ENCODE measurements at places on chromosomes 4 and X.
A peak's percentile ranks its signal among the peaks of the same experiment; 100 is the strongest.

- DNase-seq = no peak
Measured at GRCh38 chrX:115344885-115345614, 55.5 kb downstream of the LUZP4 start.

GRCh38 chrX:113929004-113929403, 654.9 kb upstream of the HTR2C start:
- DNase-seq = no peak

DNA sequence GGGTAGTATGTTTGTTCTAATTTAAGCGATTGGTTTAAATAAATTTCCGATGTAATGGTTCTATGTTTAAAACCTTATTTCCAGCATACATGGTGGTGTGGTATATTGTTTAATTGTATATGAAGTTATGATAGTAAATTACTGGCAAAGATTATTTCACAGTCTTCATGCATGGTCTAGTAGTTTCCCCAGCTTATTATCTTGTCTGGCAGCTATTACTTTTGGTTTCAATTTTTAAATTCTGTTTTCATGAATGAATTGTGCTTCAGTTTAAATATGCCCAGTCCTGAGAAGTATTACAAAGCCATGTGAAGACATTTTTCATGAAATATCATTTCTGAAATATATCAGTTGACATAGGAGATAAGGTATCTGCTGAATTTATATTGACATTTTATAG, 6.3 kb downstream of the ALG13 start:
- no peak for DNase-seq

DNA sequence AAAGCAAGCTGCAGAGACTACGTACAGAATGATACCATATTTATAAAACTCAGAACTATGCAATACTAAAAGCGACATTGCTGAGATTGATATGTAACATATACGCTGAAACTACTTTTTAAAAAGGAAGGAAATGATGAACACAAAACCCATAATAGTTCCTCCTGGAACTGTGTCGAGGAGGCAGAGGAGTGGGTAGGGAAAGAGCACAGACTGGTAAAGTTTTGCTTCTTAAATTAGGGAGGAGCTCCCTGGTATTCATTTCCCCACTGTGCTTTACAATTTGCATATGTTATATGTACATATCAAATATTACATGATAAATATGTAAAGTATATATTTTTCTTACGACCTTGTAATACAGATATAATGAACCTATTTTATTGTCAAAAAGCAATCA, 13.9 kb downstream of the UFSP2 start:
- no peak for DNase-seq

DNA sequence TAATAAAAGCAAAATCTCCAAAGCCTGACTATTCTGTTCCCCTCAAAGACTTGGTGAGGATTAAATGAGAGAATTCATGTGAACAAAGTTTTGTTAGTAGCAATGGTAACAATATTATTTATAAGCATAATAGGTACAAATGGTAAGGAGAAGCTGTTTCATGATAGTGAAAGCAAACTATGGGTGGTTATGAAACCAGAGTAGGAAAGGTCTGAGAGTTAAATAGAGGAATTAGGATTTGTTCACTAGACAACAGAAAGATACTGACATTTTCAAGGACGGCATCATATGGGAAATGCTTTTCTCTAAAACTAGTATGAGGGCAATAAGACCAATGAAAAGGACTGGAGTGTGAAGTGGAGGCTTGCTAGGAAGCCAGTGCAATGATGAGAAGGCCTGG, 128.6 kb upstream of the FTHL17 start:
- no peak for DNase-seq

- peak; percentile 55 for DNase-seq
Measured at GRCh38 chrX:70433848-70434351, 10.7 kb upstream of the DLG3 start.

GRCh38 chr4:129999156-129999555, 903.2 kb downstream of the C4orf33 start:
- DNase-seq = no peak

DNA sequence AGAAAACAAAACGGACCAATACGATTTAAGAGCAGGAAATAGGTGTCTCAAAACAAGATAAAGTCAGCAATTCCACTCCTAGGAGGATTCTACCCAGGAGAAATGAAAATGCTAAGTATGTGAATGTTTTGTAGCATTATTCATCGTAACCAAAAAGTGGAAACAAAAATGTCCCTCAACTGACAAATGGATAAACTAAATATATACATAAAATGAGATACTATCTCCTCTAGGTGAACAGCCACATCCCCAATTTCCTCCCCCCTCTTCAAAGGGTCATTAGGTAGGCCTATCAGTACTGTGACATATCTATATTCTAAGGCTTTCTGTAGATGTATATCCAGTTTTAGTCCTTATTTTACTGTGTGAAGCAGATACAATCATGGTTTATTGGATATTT, 18.0 kb downstream of the DDX3X start:
- DNase-seq = no peak

DNA sequence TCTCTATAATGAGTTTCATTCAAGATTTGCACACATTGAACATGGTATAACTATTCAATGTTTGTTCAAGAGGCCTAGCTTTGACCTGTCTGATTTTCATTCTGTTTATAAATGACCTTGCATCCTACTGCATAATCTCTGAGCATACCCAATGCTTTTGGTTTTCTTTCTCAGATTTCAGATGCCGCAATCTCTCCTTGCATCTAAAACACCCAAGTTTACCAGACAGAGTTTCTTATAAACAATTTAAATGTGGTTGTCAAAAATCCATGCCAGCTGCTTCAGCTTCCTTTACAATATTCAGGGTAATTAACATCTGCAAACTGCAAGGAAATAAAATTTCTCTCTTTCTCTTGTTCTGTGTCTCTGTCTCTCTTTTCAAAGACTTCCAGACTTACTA, 123.0 kb upstream of the PCDH18 start:
- no peak for DNase-seq

GRCh38 chr4:177016541-177017141, 223.9 kb upstream of the VEGFC start:
- no peak for DNase-seq

DNA sequence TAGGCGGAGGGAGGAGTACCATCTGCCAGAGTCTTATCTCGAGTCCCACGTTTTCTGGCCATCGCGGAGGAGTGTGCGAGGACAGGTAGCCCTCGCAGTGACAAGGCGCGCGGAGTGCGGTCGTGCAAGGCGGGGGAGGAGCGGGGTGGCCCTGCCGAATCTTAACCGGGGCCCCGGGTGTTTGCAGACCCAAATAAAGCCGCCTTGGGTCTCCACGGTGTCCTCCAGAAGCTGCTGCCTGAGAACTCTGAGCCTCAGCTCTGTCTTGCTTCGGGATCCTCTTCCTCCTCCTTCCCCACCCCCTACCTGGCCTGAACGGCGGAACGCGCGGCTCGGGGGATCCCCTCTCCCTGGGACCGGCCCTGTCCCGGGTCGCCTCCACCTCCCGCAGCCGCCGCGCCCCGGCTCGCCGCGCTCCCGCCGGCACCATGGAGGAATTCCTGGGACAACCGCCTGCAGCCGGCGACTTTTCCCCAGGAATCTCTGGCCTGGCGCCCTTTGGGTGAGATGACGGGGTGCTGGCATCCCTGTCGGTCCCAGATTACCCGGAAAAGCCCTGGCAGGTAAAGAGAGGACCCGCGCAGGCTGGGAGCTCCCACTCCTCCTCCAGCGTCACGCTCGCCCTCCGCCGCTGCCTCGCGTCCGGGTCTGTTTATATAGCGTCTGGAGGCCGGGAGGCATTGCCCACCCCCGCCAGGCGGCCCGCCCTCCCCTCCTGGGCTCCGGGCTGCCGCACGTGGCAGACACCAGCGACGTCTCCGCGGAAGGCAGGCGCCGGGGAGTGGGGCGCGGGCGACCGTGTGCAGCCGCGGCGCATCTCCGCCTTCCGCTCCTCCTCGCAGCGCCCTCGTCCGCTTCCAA, at the start of gene GALNTL6:
Gene GALNTL6, plus strand, starts transcription at position 740 of the 861 bp plus-strand sequence.
- DNase-seq = no peak

GRCh38 chr4:17494258-17495190, 17.4 kb downstream of the QDPR start:
- DNase-seq = no peak

GRCh38 chrX:129690435-129690834, 35.7 kb upstream of the APLN start:
- DNase-seq = no peak

GRCh38 chrX:120380699-120381098, 18.8 kb downstream of the ATP1B4 start:
- no peak for DNase-seq

DNA sequence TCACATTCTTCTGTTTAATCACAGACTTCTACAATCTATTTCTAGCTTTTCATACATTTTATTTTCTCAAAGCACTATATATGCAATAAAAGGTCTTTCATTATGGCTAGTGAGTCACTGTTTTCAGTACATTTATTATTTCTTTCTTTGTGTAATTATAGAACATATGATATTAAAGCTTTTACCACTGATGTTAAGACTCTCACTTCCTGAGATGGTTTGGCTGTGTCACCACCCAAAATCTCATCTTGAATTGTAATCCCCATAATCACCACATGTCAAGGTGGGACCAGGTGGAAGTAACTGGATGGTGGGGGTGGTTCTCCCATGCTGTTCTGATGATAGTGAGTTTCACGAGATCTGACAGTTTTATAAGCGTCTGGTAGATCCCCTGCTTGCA, 41.9 kb downstream of the UBA6 start:
- no peak for DNase-seq

DNA sequence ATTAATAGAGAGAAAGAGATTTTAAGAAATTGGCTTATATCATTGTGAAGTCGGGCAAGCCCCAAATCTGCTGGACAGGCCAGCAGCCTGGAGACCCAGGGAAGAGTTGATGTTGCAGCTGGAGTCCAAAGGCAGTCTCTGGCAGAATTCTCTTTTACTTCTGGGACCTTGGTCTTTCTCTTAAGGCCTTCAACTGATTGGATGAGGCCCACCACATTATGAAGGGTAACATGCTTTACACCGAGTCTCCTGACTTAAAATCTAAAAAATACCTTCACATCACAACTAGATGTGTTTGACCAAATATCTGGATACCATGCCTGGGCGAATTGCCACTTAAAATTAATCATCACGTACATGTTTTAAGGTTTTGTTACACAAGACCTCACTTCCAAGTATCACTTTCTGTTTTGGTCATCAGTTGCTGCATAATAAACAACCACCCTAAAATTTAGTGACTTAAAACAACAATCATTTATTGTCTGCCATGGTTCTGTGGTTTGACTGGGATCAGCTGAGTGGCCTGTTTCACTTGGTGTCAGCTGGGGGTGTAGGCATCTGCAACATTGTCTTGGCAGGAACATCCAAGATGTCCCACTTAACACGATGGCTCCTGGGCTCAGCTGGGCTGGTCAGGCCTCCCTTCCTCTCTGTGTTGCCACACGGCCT, 3.4 kb downstream of the CD38 start:
- no peak for DNase-seq

- no peak for DNase-seq
Measured at GRCh38 chr4:174593701-174594100, 71.4 kb upstream of the HPGD start.

GRCh38 chr4:165905405-165906027, 32.5 kb downstream of the TLL1 start:
- no peak for DNase-seq

DNA sequence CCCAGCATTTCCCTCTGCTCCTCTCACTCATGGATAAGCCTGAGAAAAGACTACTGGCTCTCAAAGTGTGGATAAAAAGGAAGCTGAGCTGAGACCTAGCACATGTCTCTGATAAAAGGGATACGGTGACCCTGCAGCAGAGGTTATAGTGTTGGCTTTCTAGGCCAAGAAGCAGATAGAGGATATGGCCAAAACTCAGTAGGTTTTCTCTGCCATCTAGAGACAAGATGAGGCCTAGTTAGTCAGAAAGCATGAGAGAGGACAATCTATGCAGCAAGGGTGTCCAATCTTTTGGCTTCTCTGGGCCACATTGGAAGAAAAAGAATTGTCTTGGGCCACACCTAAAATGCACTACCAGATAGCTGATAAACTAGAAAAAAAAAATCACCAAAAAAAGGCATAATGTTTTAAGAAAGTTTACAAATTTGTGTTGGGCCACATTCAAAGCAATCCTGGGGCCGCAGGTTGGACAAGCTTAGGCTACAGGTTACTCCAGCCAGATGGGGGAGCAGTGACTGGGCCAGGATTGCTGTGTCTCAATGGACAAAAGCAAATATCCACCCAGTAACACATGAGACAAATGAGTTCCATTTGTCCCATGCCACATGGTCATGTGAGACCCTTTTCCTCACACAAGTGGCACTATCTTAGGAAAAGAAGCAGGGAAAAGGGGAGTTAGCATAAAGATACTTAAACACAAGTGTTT, 411.4 kb downstream of the INPP4B start:
- DNase-seq = no peak

- DNase-seq = no peak
Measured at GRCh38 chr4:155263480-155263879, 55.0 kb downstream of the NPY2R start.

DNA sequence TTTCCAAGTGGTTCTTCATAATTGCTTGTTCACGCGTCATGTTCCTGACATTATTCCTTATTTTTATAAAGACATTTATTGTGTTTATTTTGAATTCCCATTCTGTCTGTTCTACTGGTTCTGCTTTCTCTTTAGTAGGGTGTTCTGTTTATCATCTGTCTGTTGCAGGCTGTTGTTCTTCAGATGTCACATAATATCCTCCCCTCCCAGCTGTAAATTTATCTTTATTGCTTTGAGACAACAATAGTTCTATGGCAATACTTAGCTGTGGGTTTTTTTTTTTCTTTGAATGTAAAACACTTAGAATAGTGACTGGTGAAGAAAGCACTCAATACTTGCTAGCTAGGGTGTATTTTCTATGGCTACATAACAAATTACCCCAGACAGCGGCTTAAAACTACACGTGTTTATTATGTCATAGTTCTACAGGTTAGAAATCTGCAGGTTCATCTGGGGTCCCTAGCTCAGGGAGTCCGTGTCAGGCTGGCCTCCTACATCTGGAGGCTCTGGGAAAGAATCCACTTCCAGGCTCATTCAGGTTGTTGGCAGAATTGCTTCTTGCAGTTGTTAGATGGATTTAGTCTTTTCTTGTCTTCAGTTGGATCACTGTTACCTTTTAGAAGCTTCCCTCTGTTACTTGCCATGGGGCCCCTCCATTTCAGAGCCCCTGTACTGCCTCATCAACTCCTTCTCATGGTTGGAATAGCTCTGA, 63.4 kb upstream of the ENPEP start:
- DNase-seq = no peak

- DNase-seq = no peak
Measured at GRCh38 chr4:81694176-81694913, 222.6 kb upstream of the RASGEF1B start.

GRCh38 chr4:10013722-10014121, 7.6 kb downstream of the SLC2A9 start:
- no peak for DNase-seq

GRCh38 chrX:96841325-96841724, 42.4 kb upstream of the RPA4 start:
- no peak for DNase-seq

GRCh38 chr4:174523025-174523693, 871 bp upstream of the HPGD start:
- no peak for DNase-seq

- DNase-seq = no peak
Measured at GRCh38 chrX:49249071-49249470, 13.8 kb downstream of the CCDC22 start.

- no peak for DNase-seq
Measured at GRCh38 chrX:115266300-115266699, 23.2 kb upstream of the LUZP4 start.

Measured in activated T-helper 1 cell treated with anti-CD3 and anti-CD28 coated beads, Interleukin-2, amount 50 U/mL, for 16 hours (primary cell).